ENCODE measurements at places on chromosomes 4 and X.

DNA sequence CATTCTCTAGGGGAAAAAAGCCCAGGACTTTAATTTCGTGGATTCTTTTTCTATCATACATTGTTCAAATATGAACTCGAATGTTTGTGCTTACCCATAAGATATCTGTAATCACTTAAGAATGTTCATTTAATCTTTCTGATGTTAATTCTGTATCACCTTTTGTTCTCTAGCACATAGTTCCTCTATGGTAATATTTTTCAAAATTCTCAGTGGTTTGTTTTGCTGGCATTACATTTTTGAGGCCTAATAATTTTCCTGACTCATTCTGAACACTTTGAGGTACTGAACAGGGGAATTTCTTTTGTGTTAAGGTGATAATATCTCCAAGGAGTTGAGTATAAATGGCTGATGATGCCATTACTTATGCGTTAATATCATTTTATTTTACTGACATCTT, 490.7 kb upstream of the PITX2 start:
- no peak for DNase-seq

- DNase-seq = no peak
Observed at GRCh38 chr4:90189946-90190345, 62.8 kb downstream of the CCSER1 start.

DNA sequence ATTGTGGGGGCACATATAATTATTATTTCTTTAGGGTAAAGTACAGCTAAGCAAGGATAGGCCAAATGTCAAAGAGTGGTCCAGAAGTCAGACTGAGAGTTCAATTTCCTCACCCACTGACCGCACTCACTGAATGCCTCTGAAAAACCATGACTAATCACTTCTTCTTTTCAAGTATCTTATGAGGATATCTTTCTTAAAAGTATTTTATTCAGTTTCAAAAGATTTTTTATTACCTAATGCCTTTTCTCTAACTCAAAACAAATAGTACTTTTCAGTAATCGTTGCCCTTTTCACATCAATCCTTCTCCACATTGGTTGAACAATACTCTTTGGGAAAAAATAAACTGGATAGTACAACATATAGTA, 61.7 kb upstream of the CAMK2D start:
- peak; percentile 56 for DNase-seq

GRCh38 chrX:115360220-115360781, 70.8 kb downstream of the LUZP4 start:
- DNase-seq = no peak

DNA sequence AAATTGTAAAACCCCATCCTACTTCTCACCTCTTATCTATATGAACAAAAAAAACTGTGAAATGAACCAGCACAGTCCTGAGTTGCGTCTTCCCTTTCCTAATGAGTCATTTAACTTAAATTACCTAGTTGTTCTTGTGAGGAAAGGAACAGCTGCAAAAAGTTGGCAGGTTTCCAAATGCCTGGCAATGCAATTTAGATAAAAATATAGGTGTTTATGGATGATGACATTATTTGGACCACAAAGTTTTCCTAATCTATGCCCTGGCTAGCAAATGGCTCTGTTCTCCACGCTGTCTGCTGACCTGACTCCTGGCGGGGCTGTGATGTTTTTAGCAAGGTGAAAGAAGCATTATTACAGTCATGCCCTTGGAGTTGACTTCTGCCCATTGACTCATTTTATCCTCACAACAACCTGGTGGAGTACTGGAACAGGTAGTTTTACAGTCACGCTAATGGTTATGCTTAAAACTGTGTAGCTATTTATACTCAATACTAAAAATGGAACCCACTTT, 29.8 kb upstream of the RELL1 start:
- DNase-seq = peak; percentile 85

DNA sequence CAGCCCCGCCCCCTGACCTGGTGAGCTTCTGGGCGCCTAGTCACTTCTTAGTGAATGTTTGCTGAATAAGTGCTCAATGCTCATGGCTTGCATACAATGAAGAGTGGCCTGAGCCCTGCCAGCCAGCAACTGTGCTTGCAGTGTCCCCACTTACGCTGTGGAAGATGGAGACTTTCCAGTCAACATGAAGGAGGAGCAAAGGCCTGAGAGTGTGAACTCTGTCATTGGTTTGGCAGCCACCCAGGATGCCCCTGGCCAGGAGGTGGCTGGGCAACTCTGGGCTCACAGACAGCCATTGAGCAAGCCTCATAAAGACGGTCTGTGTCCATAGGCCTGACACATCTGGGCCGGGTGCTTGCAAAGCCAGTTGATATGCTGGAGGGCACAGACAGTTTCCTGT, 72.1 kb upstream of the MAMLD1 start:
- DNase-seq = no peak

Data from activated CD4-positive, alpha-beta T cell treated with anti-CD3 and anti-CD28 coated beads, Interleukin-2, Interleukin-4, amounts not matched to agents 100 ng/mL and 50 ng/mL, durations not matched to agents 16 hours and 8 hours (primary cell).